ENCODE measurements at places on chromosomes 7 and 10.

GRCh38 chr7:247636-248035 lies 42.3 kb upstream of the FOXL3 start:
- DNase-seq = no peak

DNA sequence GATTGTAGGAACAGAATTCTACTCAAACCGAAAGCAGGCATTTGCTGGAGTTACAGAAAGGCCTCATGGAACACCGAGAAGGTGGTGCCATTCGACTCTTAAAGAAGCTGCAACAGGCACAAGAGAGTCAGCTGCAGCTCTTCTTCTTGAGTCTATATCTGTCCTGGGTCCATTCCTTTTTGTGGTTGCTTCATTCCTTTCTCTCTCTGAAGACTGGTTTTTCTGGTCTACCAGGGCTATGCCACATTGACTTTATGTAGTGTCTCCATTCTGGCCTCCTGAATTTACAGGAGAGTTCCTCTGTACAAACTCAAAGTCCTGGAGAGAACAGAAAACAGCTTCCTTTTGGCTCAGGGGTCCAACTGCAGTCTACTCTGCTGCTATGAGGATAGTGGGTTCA lies 132.8 kb downstream of the CFTR start:
- DNase-seq = no peak

GRCh38 chr10:132522521-132523411 lies 14.8 kb upstream of the INPP5A start:
- DNase-seq = no peak

GRCh38 chr7:79037001-79037400 lies 416.5 kb downstream of the MAGI2 start:
- no peak for DNase-seq

- no peak for DNase-seq
Measured at GRCh38 chr7:142523821-142524460, 225.3 kb upstream of the PRSS1 start.

- DNase-seq = peak; percentile 52
Measured at GRCh38 chr7:35035511-35035961, 1.7 kb downstream of the DPY19L1 start.

- no peak for DNase-seq
Measured at GRCh38 chr10:67017218-67017617, 91.4 kb downstream of the LRRTM3 start.

- DNase-seq = no peak
Measured at GRCh38 chr10:15439341-15439842, 68.3 kb upstream of the FAM171A1 start.

DNA sequence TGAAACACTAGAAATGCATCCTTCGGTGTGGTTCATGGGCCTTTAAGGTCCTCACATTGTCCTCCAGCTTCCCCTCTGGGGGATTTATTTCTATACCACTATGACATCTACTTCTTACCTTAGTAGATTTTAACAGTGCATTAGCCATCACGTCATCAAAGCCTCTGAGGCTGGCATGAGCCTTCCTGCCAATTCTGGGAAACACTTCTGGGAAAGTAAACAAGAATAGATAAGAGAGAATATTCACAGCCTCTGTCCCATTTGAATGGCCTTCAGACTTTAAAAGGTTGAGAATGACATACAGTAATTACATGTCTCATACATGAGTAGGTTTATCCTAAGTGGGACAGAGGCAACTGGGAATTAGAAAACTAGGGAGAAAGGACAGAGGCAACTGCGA lies 89.7 kb downstream of the AMPH start:
- no peak for DNase-seq

- no peak for DNase-seq
Measured at GRCh38 chr7:46145412-46145811, 224.3 kb upstream of the IGFBP3 start.

- no peak for DNase-seq
Measured at GRCh38 chr10:72310241-72310633, 36.5 kb downstream of the DDIT4 start.

DNA sequence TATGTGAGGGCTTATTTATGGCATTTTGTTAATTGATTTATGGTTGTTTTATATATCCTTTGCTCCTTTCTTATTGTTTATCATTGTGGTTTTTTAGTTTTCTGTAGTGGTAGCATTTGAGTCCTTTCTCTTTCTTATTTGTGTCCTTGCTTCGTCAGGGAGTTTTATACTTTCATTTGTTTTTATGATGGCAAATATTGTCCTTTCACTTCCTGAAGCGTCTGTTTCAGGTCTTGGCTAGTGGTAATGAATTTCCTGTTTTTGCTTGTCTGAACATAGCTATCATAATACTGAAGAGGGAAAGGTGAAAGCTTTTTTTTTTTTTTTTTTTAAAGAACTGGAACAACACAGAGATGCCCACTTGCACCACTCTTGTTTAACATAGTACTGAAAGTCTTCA lies 228.2 kb downstream of the ATRNL1 start:
- DNase-seq = no peak

- DNase-seq = no peak
Measured at GRCh38 chr10:51896849-51897248, 197.5 kb upstream of the CSTF2T start.

GRCh38 chr7:151623766-151624165 lies 104.1 kb upstream of the RHEB start:
- DNase-seq = no peak

GRCh38 chr7:3916146-3916545 lies 615.1 kb downstream of the SDK1 start:
- no peak for DNase-seq

- DNase-seq = no peak
Measured at GRCh38 chr7:111261496-111261895, 170.6 kb downstream of the LRRN3 start.

DNA sequence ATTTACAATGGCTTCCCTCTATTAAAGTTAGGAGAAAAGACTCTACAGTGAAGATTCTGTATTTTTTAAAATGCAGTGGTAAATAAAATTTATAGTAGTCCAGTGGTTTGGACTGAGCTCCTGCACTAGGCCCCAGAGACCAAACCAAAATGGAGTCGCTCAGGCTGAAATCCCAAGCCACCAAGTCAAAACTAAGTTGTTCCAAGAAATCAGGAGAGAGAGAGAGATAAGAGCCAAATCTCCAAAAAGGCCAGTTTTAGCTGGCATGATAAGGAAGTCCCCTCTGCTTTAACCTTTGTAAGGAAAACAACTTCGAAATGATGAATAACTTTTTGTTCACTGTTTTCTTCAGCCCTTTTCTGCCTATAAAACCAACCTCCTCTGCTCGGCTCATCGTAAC lies 265.9 kb upstream of the KLF14 start:
- DNase-seq = no peak

GRCh38 chr10:70756700-70757360 lies 28.3 kb downstream of the TBATA start:
- no peak for DNase-seq
